ENCODE measurements at places on chromosomes 12 and 14.

GRCh38 chr14:103141117-103141796 is 18.0 kb downstream of the TNFAIP2 start:
- no peak for DNase-seq

- no peak for DNase-seq
Observed at GRCh38 chr12:62995097-62995496, 60.1 kb upstream of the PPM1H start.

DNA sequence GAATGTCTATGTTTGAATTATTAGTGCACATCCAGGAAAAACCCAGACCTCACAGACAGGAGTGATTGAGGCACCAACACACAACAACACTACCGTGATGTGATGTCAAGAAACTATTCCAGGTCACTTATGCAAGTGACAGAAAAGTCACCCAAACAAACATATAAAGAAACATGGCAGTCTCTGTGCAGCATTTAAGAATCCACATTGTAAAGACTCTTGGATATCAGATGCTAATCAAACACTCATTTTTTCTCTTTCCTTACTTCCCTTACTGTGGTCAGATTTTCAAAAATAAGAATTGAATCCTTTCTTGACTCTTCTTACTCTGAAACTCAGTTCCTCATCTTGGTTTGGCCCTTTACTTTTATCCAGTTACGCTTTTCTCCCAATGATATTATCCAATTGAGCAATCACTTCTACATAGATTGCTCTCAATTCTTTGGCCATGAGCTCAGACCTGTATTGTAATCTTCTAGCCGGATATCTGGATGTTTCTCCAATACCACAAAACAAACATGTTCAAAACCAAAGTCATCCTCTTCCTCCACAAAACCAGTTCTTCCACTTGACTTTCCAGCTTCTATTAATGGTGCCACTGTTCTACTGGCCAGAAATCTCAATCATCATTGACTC is 115.4 kb downstream of the DUSP6 start:
- DNase-seq: no peak

DNA sequence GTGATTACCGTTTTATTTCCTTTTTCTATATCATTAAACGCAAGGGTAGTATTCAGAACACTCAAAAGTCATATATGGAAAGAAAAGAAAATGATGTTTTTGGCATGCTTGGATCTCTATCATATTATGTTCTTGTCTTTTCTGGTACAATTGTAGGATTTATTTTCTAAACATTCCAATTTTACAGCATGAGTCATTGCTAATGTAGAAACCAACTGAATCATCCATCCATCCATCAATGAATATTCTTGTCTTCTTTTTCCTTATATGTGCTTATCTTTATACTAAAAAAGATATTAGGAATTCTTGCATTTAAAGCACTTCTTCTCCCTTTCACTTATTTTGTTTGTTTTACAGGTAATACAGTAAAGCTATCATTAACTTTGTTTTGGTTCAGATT is 20.4 kb upstream of the AMIGO2 start:
- DNase-seq: no peak

- no peak for DNase-seq
Observed at GRCh38 chr12:132458441-132458840, 31.5 kb upstream of the FBRSL1 start.

All from stimulated activated naive CD4-positive, alpha-beta T cell treated with Interleukin-2 at 50 U/mL for 16 hours (primary cell).